ENCODE measurements at places on chromosomes 5 and 9.

DNA sequence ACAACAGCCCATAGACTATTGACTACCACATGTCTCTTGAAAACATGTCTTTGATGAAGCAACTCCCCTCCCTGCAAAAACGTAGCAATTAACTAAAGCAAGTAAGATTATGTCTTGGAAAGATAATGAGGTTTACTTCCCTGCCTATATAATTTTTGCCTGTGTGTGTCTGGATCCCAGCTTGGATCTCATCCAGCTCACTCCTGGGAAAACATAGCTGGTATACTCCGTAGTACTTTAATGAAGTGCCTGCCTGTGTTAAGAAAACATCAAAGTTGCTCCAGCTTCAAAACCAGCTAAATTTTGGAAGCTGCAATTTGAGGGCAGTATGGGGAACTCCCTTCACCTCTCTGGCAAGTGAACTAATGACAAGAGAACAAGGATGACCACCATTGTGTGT, 182.6 kb upstream of the C9orf72 start:
- no peak for DNase-seq

- no peak for DNase-seq
These were observed 92.7 kb downstream of the TMC1 start for GRCh38 chr9:72614067-72614466.

DNA sequence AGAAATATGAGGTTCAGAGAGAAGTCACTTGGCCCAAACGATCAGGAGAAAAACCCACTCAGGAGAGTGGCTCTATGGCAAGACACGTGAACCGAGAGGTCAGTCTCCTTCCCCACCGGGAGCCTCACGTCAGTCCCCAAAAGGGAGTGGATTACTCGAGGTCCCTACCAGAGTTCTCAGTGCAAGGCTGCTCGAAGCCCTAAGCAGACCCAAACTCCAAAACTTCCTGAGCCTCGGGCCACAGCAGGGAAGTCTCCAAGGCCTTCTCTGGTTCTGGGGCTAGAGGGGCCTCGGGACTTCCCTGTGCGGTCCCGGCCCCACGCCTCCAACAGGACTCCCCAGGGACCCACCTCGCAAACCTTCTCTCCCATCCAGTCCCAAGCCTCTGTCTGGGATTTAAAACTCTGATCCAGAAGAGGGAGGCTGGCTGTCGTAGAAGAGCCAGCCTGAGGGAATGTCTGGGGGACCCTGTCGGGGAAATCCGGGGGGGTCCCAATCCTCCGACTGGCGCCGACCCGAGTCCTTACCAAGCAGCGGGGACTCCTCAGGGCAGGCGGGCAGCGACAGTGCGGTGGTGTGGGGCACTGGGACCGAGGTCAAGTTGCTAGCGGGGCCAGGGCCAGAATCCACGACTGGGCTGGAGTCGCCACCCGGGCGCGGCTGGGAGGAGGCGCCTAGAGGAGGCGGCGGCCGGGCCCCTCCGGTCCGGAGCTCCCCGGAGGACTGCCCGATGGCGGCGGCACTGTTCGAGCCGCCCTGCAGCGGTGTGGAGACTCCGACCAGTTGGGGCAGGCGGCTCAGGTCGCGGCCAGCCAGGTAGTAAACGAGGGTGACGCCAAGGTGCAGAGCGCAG, 679 bp downstream of the B4GALT1 start:
- no peak for DNase-seq

- no peak for DNase-seq
These were observed 157.7 kb upstream of the SLC24A2 start for GRCh38 chr9:19946441-19947109.

DNA sequence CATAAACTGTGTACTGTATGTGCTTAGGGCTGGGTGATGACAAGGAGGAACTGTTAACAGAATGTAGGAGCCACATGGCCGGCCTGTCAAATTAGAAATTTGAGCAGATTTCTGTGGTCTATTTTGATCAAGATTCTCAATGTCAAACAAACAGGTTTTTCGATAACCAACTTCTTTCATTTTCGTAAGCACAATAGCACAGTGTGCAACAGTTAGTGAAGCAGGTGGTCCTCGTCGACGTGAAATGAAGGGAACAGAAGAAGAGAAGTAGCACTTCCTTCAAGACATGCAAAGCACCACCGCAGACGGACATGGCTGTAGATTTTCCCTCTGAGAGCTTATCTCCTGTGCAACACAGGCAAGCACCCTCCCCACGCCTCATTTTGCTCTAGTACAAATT, 252.1 kb downstream of the CRB2 start:
- no peak for DNase-seq

DNA sequence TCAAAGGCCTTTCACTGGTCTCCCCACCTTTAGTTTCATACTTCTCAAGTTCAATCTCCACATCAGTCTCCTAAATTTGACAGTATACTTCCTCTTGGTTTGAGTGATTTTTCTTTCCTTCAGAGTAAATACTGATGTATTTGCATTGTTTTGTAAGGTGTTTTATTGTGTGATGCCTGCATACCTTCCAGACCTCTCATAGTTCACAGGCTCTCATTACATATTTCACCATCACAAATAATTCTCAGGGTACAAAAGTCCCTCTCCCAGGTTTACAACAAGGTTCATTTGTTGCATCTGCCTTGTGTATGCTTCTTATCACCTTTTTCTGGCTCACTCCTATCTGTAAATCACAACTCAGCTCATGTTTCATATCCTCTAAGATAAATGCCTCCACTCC, 22.2 kb upstream of the TUSC1 start:
- DNase-seq: no peak

GRCh38 chr5:143968071-143968878, 156.3 kb downstream of the HMHB1 start:
- no peak for DNase-seq

GRCh38 chr9:78682216-78682615, 385.3 kb downstream of the PSAT1 start:
- DNase-seq: no peak

DNA sequence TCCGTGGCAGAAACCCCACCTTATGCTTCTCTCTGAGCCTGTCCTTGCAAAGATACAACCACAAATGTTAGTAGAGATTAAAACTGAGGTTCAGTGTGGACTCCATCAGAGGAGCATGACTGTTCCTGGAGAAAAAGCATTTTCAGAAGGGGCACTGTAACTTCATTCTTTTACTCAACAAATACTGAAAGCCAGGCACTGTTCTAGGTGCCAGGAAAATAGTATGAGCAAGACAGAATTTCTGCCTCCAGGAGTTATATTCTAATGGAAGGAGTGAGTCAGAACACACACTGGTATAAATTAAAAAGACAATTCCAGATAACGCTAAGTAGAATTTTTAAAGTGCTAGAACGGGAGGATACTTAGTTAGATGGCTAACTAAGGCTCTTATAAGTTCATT, 251.4 kb upstream of the GAS1 start:
- DNase-seq: no peak

GRCh38 chr5:133265720-133266526, 214.1 kb downstream of the HSPA4 start:
- DNase-seq: no peak

DNA sequence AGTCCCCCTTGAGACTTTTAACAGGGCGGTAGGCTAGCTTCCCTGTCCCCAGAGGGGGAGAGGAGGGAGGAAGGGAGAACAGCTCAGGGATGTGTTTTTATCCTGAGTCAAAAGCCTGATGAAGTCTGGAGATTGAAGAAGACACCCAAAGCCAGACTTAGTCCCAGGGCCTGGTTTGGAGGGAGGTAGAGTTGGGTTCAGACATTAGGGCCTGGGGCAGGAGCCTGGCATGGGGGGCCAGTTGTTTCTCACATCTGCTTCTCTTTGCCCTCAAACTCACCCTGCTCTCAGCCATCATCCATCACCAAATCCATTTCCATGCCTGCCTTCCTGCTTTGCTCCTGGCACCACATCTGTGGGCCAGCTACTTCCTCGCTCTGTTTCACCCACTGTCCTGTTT, 2.9 kb downstream of the MYORG start:
- DNase-seq: no peak

GRCh38 chr5:73637565-73637964, 11.6 kb downstream of the ARHGEF28 start:
- DNase-seq: no peak

DNA sequence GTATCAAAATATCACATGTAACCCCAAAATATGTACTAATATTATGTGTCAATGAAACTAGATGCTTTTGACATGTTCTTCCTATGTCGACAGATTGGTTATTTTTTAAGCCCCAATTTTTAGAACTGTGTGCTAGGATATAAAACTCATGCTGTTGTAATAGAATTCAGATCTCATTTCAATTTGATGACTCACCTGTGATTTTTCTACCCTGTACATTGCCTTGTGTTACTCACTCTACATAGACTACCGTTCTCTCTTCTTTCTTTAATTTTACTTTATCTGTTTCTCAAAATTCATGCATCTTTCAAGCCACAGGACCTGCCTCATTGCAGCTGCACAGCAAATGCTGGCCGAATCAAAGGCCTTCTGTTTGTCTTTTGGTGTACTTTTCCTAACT, 284.5 kb downstream of the MAT2B start:
- no peak for DNase-seq

GRCh38 chr9:122200960-122201595, 27.7 kb downstream of the LHX6 start:
- DNase-seq: no peak

GRCh38 chr9:113409481-113409880, 994 bp downstream of the POLE3 start:
- no peak for DNase-seq
